ENCODE measurements at places on chromosomes 3 and 15. TPM values are rescaled to one million over a fixed set of nuclear protein-coding genes. Genes with fewer than 3 reads are reported as not detected.
A peak's percentile ranks its signal among the peaks of the same experiment; 100 is the strongest.

- DNase-seq, result no peak
Measured at GRCh38 chr3:77051591-77051990, 11.7 kb downstream of the ROBO2 start.

DNA sequence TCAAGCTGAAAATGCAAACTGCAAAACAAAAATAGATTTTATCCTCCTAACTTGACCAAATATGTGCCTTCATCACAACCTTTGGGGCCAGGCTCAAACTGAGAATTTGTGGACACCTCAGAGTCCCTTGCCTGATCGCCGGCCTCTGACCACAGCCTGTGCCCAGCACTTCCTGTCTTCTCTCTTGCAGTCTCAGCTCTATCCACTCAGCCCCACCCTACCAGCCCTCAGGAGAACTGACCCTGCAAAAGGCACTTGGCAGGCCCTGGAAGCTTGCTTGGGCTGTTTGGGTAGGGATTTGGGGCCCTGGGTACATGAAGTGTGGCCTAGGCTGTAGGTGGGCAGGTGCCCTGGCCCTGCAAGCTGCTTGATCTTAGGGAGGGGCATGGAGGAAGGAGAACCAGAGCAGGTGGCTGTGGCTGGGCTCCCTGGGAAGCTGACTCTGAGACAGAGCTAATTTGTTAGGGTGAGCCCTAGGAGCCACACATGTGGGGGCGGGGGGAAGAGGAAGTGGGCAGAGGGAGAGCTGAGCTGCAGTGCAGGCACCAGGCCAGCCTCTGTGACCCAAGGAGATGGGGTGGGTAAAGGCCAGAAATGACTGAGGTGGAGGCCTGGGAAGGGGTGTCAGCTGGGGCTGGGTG, 8.6 kb downstream of the CLEC3B start:
- peak; percentile 54 for DNase-seq

Gene AMOTL2
- total RNA-seq, result not detected

Gene ULK4
- 8.0 TPM for total RNA-seq

Gene CCR3
- not detected for total RNA-seq

Gene TM4SF1
- total RNA-seq, result not detected

Gene CISH
- 242 TPM for total RNA-seq
